ENCODE measurements at places on chromosomes 3 and 15. TPM values are rescaled to one million over a fixed set of nuclear protein-coding genes. Genes with fewer than 3 reads are reported as not detected.

The MEX3B gene
- total RNA-seq: 3.2 TPM

The CILP gene
- 0.29 TPM for total RNA-seq

The BTLA gene
- total RNA-seq: not detected

The DUOXA2 gene
- not detected for total RNA-seq

The ST6GAL1 gene
- not detected for total RNA-seq

The COPS2 gene
- total RNA-seq: 100 TPM

The RLBP1 gene
- not detected for total RNA-seq

The TNFAIP8L3 gene
- 47.5 TPM for total RNA-seq

The SLC24A5 gene
- not detected for total RNA-seq
